RWPE2 (cell line): ENCODE measurements at places on chromosomes 1 and 21.

GRCh38 chr1:225886159-225887029 is 2.6 kb downstream of the LEFTY1 start:
- DNase-seq: no peak

DNA sequence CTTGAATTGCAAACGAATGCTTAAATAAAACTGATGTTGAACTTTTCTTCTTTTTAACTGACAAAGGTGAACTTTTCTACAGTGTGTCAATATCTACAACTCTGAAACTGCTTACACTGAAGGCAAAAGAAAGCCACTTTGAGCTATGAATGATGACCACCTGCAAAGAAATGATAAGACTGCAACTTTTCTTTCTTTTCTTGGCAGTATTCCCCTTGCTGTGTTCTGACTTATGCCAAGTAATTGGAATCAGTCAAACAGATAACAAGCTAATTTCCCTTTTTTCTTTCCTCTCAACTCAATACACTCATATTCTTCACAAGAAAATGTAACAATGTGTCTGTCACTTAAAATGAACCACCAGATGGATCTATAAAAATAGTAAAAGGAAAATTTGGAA is 588.1 kb upstream of the BRINP3 start:
- no peak for DNase-seq

GRCh38 chr1:17633654-17634053 is 94.2 kb downstream of the ARHGEF10L start:
- no peak for DNase-seq

DNA sequence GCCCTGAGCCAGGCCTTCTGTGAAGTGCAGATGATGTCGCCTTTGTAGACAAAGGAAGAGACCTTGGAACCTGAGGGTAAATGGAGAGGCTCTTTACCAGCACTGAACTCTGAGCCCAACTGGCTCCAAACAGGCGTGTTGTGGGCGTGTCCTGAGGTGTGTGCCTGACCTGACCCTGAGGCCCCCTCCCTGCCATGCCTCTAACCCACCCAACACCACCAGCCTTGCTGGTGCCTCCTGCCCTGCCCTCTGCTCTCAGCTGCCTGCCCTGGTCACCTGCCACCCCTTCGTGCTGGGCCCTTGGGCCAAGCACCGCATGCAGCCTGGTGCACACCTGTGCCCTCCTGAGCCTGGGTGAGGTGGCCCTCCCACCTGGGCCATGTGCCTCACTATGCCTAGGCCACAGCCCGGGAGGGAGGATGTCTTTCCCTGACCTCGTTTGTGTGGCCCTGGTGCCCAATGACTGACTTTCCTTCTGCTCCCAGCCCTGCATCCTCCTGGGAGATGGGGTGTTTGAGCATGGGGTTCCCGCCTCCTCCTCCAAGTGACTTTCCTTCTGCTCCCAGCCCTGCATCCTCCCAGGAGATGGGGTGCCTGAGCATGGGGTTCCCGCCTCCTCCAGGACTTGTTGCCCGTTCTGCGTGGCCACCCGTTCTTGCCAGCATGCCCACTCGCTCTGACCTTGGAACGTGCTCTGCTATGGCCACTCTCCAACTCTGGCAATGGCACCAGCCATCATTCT is 157.0 kb downstream of the PCBP3 start:
- DNase-seq: no peak

GRCh38 chr1:96492236-96492635 is 229.3 kb upstream of the PTBP2 start:
- DNase-seq: no peak

DNA sequence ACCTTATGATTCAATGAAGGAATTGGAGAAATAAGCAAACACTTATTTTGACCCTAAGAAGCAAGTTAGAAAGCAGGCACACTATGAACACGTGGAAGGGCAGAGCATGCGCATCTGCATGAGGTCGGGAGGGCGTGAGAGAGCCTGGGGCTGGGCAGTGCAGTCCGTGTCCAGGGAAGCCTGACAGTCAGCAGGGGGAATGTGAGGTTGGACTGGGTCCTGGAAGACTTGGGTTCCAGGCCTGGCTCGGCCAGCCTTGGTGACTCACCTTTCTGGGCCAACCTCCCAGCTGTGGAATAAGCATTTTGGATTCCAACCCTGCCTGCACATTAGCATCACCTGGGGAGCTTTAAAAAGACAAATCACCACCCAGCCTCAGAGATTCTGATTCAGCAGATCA is 26.6 kb upstream of the LMX1A start:
- DNase-seq: no peak

- DNase-seq: no peak
Observed at GRCh38 chr1:224591326-224591725, 24.8 kb upstream of the CNIH3 start.

GRCh38 chr1:231421546-231421970 is 529 bp downstream of the EGLN1 start:
- no peak for DNase-seq

DNA sequence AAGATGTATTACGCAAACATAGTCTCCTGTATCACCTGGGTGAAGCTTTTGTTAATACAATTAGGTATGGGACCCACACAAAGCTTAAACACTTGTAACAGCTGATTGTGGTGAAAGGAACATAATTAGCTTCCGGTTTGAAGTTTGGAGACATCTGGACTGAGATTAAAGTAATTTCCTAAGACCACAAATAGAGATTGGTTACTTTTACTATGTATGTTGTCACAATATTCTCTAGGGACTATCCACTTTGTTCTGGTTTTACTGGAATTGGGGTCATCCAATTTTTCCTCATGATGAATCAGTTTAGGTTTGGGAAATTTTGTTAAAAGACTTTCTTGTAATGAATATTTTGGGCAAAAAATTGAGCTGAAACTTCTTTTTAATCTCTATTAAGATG is 71.8 kb upstream of the SAMSN1 start:
- no peak for DNase-seq

GRCh38 chr1:40041466-40041838 is 923 bp downstream of the CAP1 start:
- no peak for DNase-seq

DNA sequence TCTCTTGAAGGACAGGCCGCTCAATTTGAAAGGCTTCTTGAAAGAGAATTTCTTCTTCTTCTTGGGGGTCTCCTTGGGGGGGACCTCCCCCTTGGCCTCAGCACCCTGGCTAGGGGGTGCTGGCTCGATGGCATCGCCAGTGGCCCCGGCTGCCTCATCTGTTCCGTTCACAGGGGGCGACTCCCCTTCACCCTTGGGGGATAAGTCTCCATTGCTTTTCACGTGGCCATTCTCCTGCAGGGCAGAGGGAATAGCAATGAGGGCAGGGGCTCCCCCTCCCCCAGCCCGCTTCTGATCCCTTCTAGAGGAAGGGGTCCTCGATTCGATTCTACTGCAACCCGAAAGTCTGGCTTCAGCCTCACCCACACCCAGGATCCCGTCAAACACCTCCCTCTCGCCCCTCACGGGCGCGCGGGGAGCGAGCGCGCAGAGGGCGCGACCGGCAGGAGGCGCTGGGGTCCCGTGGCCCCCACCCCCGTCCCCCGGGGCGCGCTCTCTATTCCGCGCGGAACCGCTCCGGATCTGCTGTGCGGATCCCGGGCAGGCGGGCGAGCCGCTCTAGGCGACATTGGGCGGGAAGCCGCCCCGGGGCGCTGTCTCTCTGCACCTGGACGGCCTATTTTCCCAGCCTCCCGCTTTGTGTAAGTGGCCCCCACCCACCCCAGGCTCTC is 1.0 kb downstream of the MARCKSL1 start:
- DNase-seq: no peak

GRCh38 chr1:8986814-8987190 is 39.4 kb downstream of the SLC2A7 start:
- DNase-seq: no peak

DNA sequence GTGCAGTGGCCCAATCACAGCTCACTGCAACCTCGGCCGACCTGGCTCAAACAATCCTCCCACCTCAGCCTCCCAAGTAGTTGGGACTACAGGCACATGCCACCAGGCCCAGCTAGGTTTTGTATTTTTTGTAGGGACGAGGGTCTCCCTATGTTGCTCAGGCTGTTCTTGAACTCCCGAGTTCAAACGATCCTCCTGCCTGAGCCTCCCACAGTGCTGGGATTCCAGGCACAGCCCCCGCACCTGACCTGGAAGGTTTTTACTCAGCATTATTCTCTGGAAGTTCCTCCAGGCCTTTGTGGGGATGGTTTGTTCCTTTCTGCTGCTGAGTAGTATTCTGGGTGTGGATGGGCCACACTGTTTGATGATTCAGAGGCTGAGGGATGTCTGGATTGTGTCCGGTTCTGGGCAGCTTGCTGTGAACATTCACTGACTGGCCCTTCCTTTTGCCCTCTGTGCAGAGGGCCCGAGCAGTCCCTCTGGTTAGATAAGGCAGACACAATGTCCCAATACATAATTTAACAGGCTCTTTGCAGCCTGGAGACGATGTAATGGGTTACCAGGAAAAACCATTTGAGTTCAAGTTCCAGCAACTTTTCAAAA is 6.0 kb upstream of the TRAPPC10 start:
- no peak for DNase-seq

DNA sequence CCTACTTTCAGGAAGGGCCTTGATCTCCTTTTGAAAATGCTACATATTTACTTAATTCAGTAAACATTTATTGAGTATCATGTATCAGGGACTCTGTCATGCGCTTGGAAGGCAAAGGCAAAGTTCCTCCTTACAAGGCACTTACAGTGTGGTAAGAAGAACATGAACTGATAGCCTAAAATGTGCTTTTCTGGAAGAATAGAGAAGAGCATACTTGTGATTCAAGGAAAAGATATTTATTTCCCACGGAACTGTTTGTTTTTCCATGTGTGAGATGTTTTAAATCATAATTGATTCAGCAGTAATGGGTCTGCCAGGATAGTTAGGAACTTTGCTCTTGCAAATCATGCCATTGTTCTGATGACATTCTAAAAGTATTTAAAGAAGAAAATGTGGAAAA is 110.1 kb upstream of the ZNHIT6 start:
- DNase-seq: no peak

GRCh38 chr1:60715970-60716369 is 366.4 kb upstream of the NFIA start:
- no peak for DNase-seq

DNA sequence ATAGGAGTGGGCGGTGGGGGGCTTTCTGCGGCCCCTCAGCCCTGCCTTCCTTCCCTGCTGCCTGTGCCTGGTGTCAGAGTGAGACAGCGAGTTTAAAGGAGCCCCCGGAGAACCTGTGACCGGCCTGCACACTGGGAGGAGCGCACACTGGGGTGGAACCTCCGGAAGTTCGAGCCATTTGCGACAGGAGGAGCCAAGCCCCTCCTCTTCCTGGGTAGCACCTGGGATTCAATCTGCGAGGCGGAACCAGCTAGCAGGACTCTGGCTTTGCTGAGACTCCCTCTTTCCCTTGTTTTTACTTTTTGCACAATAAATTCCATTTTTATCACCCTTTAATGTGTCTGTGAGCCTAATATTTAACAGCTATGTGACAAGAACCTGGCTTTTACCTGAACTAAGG is 540.6 kb downstream of the NPHP4 start:
- no peak for DNase-seq

GRCh38 chr21:21057349-21058062 is 59.3 kb downstream of the NCAM2 start:
- DNase-seq: no peak

DNA sequence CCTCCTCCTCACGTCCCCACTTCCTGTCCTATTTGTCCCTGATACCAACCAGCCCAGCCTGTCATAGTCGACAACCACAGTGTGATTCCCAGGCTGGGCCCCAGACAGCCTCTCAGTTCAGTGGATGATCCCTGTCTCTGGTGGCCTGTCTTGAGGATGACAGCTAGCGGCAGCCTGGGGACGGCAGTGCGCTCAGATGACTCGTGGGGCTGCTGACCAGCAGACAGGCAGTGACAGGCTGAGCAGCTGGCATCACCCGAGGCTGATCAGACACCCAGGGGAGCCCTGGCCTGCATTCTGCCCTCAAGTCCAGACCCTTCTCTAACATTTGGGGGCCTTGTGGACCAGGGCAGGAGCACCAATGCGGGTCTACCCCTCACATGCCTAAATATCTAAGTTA is 21.0 kb downstream of the NKAIN1 start:
- DNase-seq: no peak

- no peak for DNase-seq
Observed at GRCh38 chr1:182608845-182609610, 4.8 kb upstream of the RGS16 start.

- DNase-seq: no peak
Observed at GRCh38 chr1:44485229-44485933, 80.3 kb downstream of the RNF220 start.

- peak; percentile 98 for DNase-seq
Observed at GRCh38 chr21:41630249-41630648, 122.3 kb upstream of the TMPRSS2 start.

GRCh38 chr1:206633708-206634121 is 1.6 kb upstream of the DYRK3 start:
- DNase-seq: no peak

GRCh38 chr1:11284784-11285183 is 11.8 kb downstream of the UBIAD1 start:
- no peak for DNase-seq

GRCh38 chr1:217089361-217090014 is 366.3 kb upstream of the ESRRG start:
- DNase-seq: no peak

DNA sequence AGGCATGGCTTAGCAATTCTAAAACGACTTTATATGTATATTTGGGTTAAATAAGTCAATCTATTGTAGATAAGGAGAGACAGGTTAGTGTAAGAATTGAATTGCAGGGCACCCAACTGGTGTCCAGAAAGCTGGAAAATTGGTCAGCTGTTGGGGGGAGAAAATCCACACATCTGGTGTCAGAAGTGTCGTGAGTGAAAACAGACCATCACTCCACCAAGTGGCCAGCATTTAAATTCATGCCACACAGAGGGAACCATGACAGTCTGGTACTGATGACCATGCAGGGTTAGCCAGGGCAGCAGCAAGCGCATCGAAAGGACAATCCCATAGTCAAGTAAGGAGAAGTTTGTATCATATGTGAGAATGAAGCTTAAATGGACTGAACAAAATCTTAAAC is 11.7 kb downstream of the LAX1 start:
- DNase-seq: no peak

- no peak for DNase-seq
Observed at GRCh38 chr1:178768423-178768822, 43.4 kb downstream of the RALGPS2 start.

DNA sequence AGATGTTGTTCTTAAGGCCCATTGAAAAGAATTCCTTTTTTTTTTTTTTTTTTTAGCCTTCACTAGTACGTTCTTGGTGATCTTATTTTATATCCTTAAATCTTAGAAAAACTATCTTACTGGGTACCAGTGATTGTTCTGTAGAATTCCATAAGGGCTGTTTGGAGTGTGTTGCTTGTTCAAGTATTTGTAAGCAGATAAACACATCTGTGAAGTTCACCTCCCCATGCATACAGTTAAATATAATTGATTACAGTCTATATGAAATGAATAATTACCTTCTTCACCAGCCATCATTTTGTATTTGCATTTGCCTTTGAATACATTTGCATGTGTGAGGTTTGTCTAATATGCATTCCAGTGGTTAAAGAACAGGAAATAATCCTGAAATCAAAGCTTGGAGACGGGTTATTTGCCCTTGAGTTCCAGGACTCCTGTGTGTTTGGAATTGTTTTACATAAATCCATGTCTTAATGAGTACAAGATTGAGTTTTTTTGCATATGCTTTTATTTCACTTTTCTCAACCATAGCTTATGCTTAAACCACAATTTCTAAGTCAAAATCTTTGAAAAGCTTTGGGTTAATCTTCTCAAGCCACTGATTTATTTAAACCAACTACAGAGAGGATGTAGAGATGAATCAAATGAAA is 73.1 kb downstream of the VPS13D start:
- no peak for DNase-seq

GRCh38 chr1:4660917-4661594 is 6.6 kb downstream of the AJAP1 start:
- DNase-seq: no peak

- no peak for DNase-seq
Observed at GRCh38 chr21:44400791-44401385, 47.5 kb downstream of the TRPM2 start.

GRCh38 chr1:161999301-162000052 is 24.2 kb downstream of the OLFML2B start:
- no peak for DNase-seq
